Epithelial cell of umbilical artery (primary cell): ENCODE measurements at places on chromosomes 4 and X. TPM values are rescaled to one million over a fixed set of nuclear protein-coding genes. Genes with fewer than 3 reads are reported as not detected.

Gene QRFPR
- total RNA-seq: not detected in 2 replicates

Gene AREG
- 0.32 TPM in 1 of 2 replicates, not detected in the other for total RNA-seq

Gene BRS3
- total RNA-seq: not detected in 2 replicates

Gene SSX4B
- not detected in 2 replicates for total RNA-seq
